ENCODE measurements at places on chromosomes 12 and 14.

GRCh38 chr12:76495556-76495955 is 64.0 kb downstream of the OSBPL8 start:
- DNase-seq, result no peak
- H3K27me3 ChIP-seq, result no peaks in the 10 kb centered on the region
- H3K36me3 ChIP-seq, result no peaks in the 10 kb centered on the region
- H3K27ac ChIP-seq, result no peak overlapping the region
- H3K4me1 ChIP-seq, result no peaks in the 10 kb centered on the region
- no peak overlapping the region for H3K4me3 ChIP-seq

GRCh38 chr14:101916816-101917412 is 47.5 kb upstream of the DYNC1H1 start:
- H3K4me3 ChIP-seq, result no peak overlapping the region
- DNase-seq, result no peak
- H3K36me3 ChIP-seq, result peaks cover 3% of the 10 kb centered on the region
- no peak overlapping the region for H3K27ac ChIP-seq
- H3K4me1 ChIP-seq, result peaks cover 8% of the 10 kb centered on the region

DNA sequence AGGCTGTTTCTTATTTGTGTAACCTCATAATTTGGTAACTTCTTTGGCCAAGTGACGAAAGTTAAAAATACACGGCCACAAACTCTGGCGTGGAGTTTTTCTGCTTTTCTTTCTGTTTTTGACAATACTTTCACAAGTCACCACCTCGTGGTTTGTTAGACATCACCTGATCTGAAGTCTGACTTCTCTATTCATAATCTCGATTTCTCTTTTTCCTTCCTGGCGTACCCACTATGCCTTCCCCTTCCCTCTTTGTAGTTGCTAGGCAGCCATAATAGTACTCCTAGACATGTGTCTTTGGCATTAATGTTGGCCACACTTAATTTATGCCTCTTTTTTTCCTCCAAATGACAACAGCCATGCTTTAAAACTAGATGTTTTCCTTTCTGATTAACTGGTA is 97.6 kb downstream of the POLR3B start:
- no peak for DNase-seq
- H3K4me1 ChIP-seq, result no peaks in the 10 kb centered on the region
- H3K36me3 ChIP-seq, result no peaks in the 10 kb centered on the region
- H3K4me3 ChIP-seq, result no peak overlapping the region
- H3K27ac ChIP-seq, result no peak overlapping the region

DNA sequence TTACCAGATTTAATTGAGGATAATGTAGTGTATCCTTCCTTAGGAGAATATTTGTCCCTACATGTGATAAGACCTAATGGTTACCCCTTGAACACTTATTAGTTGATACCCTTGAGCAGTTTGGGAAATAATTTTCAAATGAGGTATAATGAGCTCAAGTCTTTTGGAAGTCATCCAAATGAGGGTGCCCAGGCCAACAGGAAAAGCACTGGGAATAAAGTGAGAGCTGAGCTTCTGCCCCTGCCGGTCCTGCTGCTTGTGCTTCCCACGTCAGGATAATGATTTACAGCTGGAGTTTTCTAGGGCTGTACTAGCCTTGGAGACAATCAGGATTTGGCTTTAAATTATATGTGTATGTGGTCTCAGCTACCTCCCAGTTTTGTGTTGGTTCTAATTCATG is 178.8 kb upstream of the FRMD6 start:
- DNase-seq, result no peak
- no peak overlapping the region for H3K4me3 ChIP-seq
- no peaks in the 10 kb centered on the region for H3K36me3 ChIP-seq
- H3K27ac ChIP-seq, result no peak overlapping the region
- H3K4me1 ChIP-seq, result no peaks in the 10 kb centered on the region

- H3K4me3 ChIP-seq, result no peak overlapping the region
- H3K4me1 ChIP-seq, result 0 out of 2 replicates have a peak, but pooled peaks cover 2% of the 10 kb centered on the region
- H3K27ac ChIP-seq, result no peak overlapping the region
- no peaks in the 10 kb centered on the region for H3K36me3 ChIP-seq
These were observed 315 bp downstream of the ABCD2 start for GRCh38 chr12:39619316-39619659.

- DNase-seq, result no peak
- no peak overlapping the region for H3K27ac ChIP-seq
- no peaks in the 10 kb centered on the region for H3K27me3 ChIP-seq
- H3K36me3 ChIP-seq, result no peaks in the 10 kb centered on the region
- no peaks in the 10 kb centered on the region for H3K4me1 ChIP-seq
These were observed 125.1 kb downstream of the GPR65 start for GRCh38 chr14:88130057-88130432.

DNA sequence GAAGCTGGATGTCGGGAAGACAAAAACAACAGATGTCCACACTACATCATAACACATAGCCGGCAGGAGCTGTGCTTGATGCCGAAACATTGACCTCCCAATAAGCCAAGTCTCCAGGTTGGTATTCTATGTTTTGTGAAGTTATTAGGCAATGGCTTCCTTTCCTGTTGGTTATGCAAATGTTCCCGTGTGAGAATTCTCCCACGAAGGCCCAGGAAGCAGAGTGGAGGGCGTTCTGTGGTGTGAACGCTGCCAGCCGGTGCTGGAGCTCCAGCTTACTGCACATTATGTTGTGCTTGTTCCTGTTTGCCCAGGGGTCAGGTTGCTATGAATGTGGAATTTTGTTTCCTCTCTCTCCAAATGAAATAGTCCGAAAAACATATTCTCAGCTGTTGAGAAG is 156.4 kb upstream of the HMGA2 start:
- H3K27me3 ChIP-seq, result no peaks in the 10 kb centered on the region
- H3K36me3 ChIP-seq, result no peaks in the 10 kb centered on the region
- no peaks in the 10 kb centered on the region for H3K4me1 ChIP-seq
- DNase-seq, result no peak
- H3K27ac ChIP-seq, result no peak overlapping the region

DNA sequence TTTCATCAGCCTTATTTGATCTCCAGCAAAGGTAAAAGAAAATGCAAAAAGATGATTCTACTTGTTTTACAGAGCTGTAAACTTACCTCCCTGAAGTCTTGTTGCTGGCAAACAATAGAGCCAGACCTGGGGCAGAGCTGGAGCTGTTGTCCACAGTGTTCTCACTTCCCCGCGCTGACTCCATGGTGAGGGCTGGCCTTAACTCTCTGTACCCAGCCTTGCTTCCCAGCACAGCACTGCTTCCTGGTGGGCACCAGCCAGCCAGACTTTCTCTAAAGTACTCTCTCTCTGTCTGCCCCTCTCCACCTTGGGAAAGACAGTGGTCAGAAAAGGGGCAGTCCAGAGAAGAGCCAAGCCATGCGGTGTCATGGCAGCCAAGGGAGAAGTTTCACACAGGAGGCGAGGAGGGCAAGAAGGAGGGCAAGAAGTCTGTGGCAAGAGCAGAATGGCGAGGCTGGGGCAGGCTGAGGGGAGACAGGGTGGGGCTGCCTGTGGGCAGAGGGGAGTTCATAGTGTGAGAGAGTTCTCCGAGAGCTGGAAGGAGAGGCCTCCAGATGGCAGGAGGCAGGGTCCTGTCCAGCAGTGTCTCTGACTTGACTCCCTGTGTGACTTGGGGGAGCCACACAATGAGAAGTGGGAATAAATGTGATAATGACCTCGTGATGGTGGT is 9.3 kb downstream of the EVL start:
- H3K4me1 ChIP-seq, result no peaks in the 10 kb centered on the region
- no peak overlapping the region for H3K4me3 ChIP-seq
- no peaks in the 10 kb centered on the region for H3K36me3 ChIP-seq
- DNase-seq, result no peak

- DNase-seq, result no peak
- no peaks in the 10 kb centered on the region for H3K36me3 ChIP-seq
- H3K4me1 ChIP-seq, result no peaks in the 10 kb centered on the region
- peaks cover 6% of the 10 kb centered on the region for H3K27me3 ChIP-seq
- H3K27ac ChIP-seq, result no peak within 1 kb of the TSS
These were observed at the start of gene TMCC3 for GRCh38 chr12:94650143-94651056. Gene TMCC3 (minus strand): TSS chr12:94650557. CDS start chr12:94650430, 127 bp downstream.

- no peaks in the 10 kb centered on the region for H3K36me3 ChIP-seq
- H3K4me1 ChIP-seq, result peaks cover 1% of the 10 kb centered on the region
- H3K27ac ChIP-seq, result no peak overlapping the region
- no peak for DNase-seq
- no peak overlapping the region for H3K4me3 ChIP-seq
- H3K27me3 ChIP-seq, result no peaks in the 10 kb centered on the region
These were observed 228.5 kb downstream of the ATP23 start for GRCh38 chr12:58169826-58170225.

- no peaks in the 10 kb centered on the region for H3K4me1 ChIP-seq
- no peaks in the 10 kb centered on the region for H3K36me3 ChIP-seq
- DNase-seq, result no peak
These were observed 10.5 kb downstream of the RASSF9 start for GRCh38 chr12:85825746-85826145.

GRCh38 chr12:130922511-130922953 is 31.2 kb upstream of the ADGRD1 start:
- H3K36me3 ChIP-seq, result no peaks in the 10 kb centered on the region
- no peaks in the 10 kb centered on the region for H3K4me1 ChIP-seq
- no peak overlapping the region for H3K4me3 ChIP-seq
- DNase-seq, result no peak

DNA sequence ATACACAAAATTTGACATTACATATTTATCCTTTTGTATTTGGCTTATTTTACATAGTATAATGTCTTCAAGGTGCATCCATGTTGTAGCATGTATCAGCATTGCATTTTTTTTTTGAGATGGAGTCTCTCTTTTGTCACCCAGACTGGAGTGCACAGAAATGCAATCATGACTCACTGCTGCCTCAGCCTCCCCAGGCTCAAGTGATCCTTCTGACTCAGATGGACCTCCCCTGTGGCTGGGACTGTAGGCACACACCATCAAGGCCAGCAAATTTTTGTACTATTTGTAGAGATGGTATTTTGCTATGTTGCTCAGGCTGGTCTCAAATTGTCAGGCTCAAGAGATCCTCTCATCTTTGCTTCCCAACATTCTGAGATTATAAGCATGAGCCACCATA is 214.4 kb upstream of the ALG10B start:
- H3K4me1 ChIP-seq, result no peaks in the 10 kb centered on the region
- no peaks in the 10 kb centered on the region for H3K27me3 ChIP-seq
- DNase-seq, result no peak
- no peak overlapping the region for H3K4me3 ChIP-seq
- H3K36me3 ChIP-seq, result no peaks in the 10 kb centered on the region

- no peak overlapping the region for H3K27ac ChIP-seq
- H3K36me3 ChIP-seq, result no peaks in the 10 kb centered on the region
- H3K4me1 ChIP-seq, result no peaks in the 10 kb centered on the region
These were observed 146.1 kb upstream of the NOS1 start for GRCh38 chr12:117507548-117507947.

- H3K27me3 ChIP-seq, result no peaks in the 10 kb centered on the region
- no peaks in the 10 kb centered on the region for H3K36me3 ChIP-seq
- no peaks in the 10 kb centered on the region for H3K4me1 ChIP-seq
These were observed 70.7 kb upstream of the VASH1 start for GRCh38 chr14:76690502-76691105.

Measured in iPS DF 6.9 (cell line).